ENCODE measurements at places on chromosomes 6 and 20. TPM values are rescaled to one million over a fixed set of nuclear protein-coding genes. Genes with fewer than 3 reads are reported as not detected.

The FNDC11 gene
- 0.63 TPM for total RNA-seq

The KIZ gene
- 18.9 TPM for total RNA-seq

The OR2J3 gene
- total RNA-seq, result not detected

The C6orf62 gene
- 127 TPM for total RNA-seq

The DOK5 gene
- 0.20 TPM for total RNA-seq

The RNF39 gene
- not detected for total RNA-seq

The TOMM6 gene
- total RNA-seq, result 148 TPM

The PRL gene
- not detected for total RNA-seq

The KIF25 gene
- total RNA-seq, result not detected

The ABHD16B gene
- total RNA-seq, result not detected

The GPX5 gene
- not detected for total RNA-seq

The SOX12 gene
- 6.7 TPM for total RNA-seq

The WFDC5 gene
- not detected for total RNA-seq

The WFDC2 gene
- total RNA-seq, result not detected

The PACSIN1 gene
- 0.78 TPM for total RNA-seq

The SEL1L2 gene
- total RNA-seq, result not detected

The ID4 gene
- not detected for total RNA-seq

The TEAD3 gene
- total RNA-seq, result 0.14 TPM

The CCND3 gene
- 369 TPM for total RNA-seq

The CCN5 gene
- total RNA-seq, result not detected

The EPHA7 gene
- total RNA-seq, result not detected

The TNF gene
- total RNA-seq, result 51.3 TPM

The SCUBE3 gene
- not detected for total RNA-seq

The SLC13A3 gene
- total RNA-seq, result 0.10 TPM

The HLA-DMB gene
- 9.6 TPM for total RNA-seq

The PCIF1 gene
- 46.8 TPM for total RNA-seq

The LY6G6F gene
- total RNA-seq, result not detected

The EFCAB8 gene
- total RNA-seq, result 0.18 TPM

The EPPIN gene
- not detected for total RNA-seq

The EBF4 gene
- 2.0 TPM for total RNA-seq

The MUC21 gene
- not detected for total RNA-seq

The PPP1R14C gene
- not detected for total RNA-seq

The COL21A1 gene
- total RNA-seq, result not detected

The SIM1 gene
- not detected for total RNA-seq

The CD93 gene
- 0.30 TPM for total RNA-seq

The SLC17A2 gene
- total RNA-seq, result not detected

The PSMB9 gene
- total RNA-seq, result 271 TPM

The CAGE1 gene
- not detected for total RNA-seq

The CDH4 gene
- total RNA-seq, result 0.13 TPM

The NKX2-2 gene
- not detected for total RNA-seq

The PRELID3B gene
- total RNA-seq, result 64.2 TPM

The FLRT3 gene
- not detected for total RNA-seq

The POM121L2 gene
- total RNA-seq, result not detected

The CST5 gene
- total RNA-seq, result not detected

The LY6G6D gene
- total RNA-seq, result not detected

The SLC39A7 gene
- total RNA-seq, result 39.6 TPM

The C6orf118 gene
- total RNA-seq, result not detected

The ENPP4 gene
- total RNA-seq, result 5.1 TPM

The COL11A2 gene
- 0.63 TPM for total RNA-seq

The RSPH3 gene
- total RNA-seq, result 1.8 TPM

The HAO1 gene
- total RNA-seq, result not detected

The MUCL3 gene
- not detected for total RNA-seq

The CNR1 gene
- not detected for total RNA-seq

The ABT1 gene
- 28.0 TPM for total RNA-seq

The MTFR2 gene
- 12.7 TPM for total RNA-seq

The DACT2 gene
- not detected for total RNA-seq

The SEMG1 gene
- not detected for total RNA-seq

The PGC gene
- not detected for total RNA-seq

The SLC2A10 gene
- not detected for total RNA-seq
